ENCODE measurements at places on chromosomes 6 and 20.

- no peak for DNase-seq
Observed at GRCh38 chr6:31353384-31353945, 3.5 kb downstream of the HLA-B start.

DNA sequence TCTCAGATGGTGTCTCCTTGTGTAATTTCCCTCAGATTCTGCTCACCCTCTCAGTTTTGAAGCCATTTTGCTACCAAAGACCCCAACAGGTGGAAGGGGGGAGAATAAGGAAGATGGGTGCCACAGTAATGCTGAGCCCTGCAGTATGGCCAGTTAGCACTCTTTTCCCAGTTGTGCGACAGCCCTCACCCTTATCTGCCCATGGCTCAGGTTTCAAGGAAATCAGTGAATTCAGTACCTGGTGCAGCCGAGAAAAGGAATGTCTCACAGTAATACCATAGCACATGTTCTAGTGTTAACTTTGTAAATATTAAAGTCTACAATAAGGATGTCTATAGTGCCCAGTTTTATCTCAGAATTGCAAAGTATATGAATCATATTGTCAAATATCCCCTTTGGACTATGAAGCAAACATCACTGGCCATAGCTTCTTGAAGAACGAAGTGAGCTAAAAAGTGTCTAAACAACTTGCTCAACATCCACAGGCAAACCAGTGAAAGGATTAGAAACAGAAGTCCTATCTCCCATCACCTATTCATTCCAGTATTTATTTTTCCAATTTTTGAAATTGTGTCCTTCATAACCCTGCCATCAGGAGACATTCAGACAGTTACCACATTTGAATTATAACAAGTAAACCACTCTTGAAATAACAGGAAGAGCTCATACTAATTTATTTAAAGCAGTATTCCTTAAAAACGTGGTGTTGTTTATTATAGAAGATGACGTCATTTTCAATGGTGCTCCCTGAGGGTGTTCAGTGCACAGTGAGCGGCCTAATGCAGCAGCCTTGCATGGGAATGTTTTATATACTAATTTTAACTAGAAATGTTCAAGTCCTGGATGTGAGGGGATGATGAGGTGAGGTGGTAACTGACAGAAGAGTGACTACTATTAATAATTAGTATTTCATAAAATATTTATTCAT is 366.2 kb downstream of the TFAP2A start:
- DNase-seq, result no peak

DNA sequence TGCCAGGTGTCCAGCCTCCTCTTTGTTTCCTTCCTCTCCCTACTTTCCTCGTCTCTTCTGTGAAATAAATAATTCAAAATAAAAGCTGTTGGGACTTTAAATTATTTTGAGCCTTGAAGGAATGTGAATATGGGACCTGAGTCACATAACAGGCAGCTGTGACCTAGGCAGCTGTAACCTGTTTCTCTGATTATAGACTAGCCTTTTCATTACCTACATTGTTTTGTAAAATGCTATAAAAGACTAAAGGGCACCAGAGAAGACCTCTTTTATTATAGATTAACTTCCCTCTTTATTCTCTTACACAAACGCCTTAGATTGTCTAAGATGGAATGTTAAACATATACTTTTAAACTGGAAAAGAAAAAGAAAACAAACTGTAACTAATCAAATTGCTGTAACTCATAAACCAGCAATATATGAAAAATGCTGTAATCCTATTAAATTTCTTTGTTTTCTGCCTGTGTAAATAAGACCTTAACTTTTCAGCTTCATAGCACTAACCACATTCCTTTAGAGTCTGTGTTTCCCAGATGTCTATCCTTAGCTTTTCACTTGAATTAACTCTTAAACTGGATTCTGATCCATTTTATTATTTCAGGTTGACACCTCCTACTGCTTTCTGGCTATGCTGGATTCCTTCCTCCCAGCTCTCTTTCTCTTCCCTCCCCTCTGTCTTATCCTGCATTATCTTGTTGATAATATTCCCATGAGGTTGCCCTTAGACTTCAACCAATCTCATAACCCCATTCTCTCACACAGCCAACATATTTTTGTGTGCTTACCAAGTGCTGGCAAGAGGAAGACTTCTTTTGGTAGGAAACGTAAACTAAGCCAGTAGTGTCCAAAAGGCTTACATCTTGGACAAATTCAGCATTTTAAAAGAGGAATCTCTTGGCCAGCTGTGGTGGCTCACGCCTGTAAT is 69.2 kb downstream of the TPD52L1 start:
- no peak for DNase-seq

- DNase-seq, result no peak
Observed at GRCh38 chr6:20693466-20694063, 159.3 kb downstream of the CDKAL1 start.

DNA sequence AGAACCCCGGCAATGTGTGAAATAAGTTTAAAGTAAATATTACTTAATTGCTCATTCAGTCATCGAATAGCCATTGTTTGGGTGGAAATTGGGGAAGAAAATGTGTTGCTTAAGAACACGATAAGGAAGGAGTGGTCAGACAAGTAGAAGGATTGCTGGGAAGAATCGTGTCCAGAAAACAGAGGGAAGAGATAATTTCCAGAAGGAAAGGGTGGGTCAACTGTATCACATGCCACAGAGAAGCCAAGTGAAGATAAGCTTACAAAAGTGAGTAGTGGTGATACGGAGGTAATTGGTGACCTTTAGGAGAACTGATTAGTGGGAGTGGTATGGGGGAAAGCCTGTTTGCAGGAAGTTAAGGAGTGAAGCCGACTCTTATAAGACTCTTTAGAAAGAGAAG is 306.2 kb downstream of the SOX4 start:
- no peak for DNase-seq

GRCh38 chr6:71474942-71475341 is 186.3 kb downstream of the OGFRL1 start:
- no peak for DNase-seq

DNA sequence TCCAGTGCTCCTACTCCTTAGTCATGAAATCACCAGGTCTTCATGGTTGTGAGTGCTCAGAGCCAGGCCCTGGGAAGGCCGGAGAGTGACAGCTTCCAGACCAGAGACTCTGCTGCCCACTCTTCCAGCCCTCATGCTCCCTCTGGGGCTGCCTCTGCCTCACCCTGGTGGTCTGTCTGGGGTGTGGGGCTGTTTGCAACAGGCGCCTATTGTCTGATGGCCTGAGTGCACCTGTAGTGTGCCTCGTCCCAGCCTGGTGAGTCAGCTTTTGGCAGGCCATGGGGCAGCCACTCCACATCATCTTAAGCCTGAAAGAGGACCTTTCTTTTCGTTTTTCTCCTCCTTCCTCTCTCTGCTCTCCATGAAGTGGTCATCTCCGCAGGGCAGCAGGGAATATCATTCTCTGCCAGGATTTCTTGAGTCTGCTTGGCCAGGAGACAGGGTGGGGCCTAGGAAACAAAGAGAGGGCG is 173.8 kb downstream of the VEGFA start:
- DNase-seq, result no peak

- DNase-seq, result no peak
Observed at GRCh38 chr6:155493694-155494143, 38.1 kb upstream of the NOX3 start.

- no peak for DNase-seq
Observed at GRCh38 chr6:35776364-35777215, at the start of gene CLPSL2. CLPSL2 (plus strand) TSS chr6:35776598; CDS start chr6:35776619, 21 bp downstream.

DNA sequence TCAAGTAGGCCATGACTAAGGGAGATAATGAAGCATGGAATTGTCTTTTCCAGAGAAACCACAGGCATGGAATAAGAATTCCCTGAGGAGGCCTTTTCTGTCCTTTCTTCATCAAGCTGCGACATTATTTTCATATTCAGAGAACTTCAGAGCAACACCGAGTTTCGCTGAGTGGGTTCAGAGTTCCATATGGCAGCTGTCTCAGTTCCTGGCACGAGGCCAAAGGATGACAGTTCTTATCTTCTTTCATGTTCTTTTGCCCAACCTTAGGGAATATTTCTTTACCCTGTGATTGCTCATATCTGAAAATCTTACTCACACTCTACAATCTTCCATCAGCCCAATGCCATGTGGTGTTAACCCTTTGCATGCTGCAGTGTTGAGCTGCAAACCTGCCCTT is 135.3 kb upstream of the BMP2 start:
- no peak for DNase-seq

- DNase-seq, result no peak
Observed at GRCh38 chr6:156832231-156832647, 55.1 kb downstream of the ARID1B start.

- no peak for DNase-seq
Observed at GRCh38 chr6:32589596-32590449, at the start of gene HLA-DRB1. HLA-DRB1 (minus strand) TSS chr6:32589848; CDS start chr6:32589742, 106 bp downstream.

- DNase-seq, result no peak
Observed at GRCh38 chr6:46329568-46329967, 158.8 kb upstream of the ENPP5 start.

DNA sequence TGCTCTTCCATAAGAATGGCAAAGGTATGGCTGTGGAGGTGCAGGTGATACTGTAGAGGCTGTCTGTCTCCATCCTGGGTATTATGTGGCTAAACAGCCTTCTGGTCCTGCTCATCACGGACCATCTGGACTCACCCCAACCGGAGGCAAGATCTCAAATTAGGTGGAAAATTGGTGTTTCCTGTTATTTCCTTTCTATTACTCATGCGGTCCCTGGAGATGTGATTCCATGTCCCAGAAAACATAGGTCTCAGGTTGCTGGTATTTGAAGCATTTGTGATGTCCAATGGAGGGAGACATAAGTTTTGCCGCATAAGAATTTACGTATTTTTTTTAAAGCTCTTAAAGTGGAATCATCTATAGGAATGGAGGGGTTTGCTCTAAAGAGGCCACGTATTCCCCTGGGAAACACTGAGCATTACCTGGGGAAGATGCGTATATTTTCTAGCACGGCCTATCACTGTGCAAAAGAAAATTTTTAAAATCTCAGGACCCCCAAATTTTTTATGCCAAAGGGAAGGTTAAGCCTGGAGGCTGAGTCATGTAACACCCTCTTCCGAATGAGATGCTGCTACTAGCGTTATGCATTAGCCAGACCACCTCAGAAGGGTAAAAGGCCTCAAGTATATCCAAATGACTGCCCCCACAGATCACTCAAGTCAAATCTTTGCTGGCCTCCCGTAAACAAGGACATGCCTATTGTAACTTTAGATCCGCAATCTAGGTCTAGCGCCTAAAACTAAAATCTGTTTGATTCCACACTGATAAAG is 22.4 kb upstream of the PBOV1 start:
- no peak for DNase-seq

GRCh38 chr20:17504066-17504897 is 26.9 kb downstream of the BFSP1 start:
- DNase-seq, result no peak

DNA sequence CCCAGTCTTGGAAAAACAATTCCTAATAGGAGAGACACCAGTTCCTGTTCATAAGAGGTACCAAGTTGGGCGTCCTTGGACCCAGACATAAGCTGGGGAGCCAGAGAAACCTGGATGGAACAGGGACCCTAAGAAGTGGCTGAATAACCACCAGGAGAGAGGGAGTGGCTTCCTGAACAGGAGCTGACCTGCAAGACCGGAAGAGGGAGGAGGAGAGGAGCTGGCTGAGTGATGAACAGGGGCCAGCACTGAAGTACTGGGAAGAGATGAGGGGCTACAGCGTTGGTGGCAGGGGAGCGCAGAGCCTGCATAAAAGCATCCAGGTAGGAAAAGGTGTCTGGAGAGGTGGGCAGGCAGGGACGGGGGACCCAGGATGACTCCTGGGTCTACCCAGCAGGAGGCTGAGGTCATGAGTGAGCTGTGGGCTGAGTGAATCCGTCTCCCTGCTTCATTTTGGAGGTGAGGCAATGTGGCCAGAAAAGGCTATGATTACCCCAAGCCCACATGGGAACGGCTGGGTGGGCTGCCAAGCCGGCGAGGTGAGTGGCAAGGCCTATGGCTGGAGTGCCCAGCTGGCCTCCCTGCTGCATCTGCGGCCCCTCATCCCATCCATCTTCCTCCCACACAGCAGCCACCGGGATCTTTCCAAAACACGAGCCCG is 34.4 kb upstream of the ZFAND3 start:
- DNase-seq, result no peak

GRCh38 chr6:30707281-30707850 is 9.7 kb downstream of the MDC1 start:
- DNase-seq, result no peak

- no peak for DNase-seq
Observed at GRCh38 chr6:111601886-111602285, 3.8 kb downstream of the TRAF3IP2 start.

GRCh38 chr6:144485531-144485930 is 200.4 kb downstream of the UTRN start:
- DNase-seq, result no peak

DNA sequence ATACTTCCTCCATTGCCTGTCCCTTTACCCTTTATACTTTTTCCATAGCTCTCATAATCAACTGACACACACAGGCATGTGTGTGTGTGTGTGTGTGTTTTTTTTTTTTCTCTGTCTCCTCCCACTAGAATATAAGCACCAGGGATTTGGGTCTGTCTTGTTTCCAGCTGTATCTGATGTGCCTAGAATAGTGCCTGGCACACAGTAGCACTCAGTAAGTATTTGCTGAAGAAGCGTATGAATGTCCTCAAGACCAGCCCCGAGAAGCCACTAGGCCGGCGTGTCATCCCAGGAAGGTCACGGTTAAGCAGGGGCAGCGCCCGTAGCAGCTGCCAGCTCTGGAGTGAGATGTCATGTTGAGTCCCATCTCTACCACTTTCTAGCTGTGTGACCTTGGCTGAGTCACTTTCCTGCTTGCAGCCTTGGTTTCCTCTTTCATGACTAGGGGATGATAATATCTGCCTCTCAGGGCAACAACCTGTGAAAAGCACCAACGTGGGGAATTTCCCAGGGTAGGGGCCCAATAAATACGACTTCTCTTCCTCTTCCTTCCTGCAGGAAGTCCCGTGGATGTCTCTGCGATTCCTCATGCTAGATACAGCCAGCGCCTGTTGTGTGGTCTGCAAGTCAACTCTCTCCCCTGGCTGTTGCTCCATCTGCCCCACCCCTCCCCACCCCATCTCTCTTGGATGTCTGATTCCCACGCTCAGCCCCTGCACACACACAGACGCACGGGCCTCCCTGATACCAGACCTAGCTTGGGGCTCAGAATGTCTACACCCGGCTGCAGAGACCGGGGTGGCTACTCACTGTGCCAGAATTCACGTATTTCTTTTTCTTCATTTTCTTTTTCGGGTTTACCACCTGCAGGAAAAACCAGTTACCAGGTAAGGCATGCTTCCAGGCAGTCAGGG is 58.1 kb downstream of the RAB44 start:
- no peak for DNase-seq

DNA sequence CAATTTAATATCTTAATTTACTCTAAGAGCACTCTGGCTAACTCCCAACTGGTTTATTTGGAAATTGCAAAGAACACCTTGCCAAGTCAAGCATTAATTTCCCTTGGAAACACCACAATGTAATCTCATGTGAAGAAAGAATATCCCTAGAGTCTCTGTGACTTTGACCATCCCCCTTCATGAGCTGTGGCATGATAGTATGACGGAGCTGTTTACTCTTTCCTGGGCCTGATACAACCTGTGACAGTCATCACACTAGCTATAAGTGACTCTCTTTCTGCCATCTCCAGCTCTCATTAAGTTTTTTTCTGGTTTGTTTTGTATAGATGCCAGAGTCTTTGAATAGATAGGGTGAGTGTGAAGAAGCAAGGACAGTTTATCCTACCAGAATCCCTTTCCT is 470.3 kb upstream of the JARID2 start:
- DNase-seq, result no peak
